ENCODE measurements at places on chromosomes 7 and 10. TPM values are rescaled to one million over a fixed set of nuclear protein-coding genes. Genes with fewer than 3 reads are reported as not detected.

Gene SYT15B
- total RNA-seq = 0.21 TPM

Gene HOXA9
- 4.3 TPM for total RNA-seq

Gene CABCOCO1
- not detected for total RNA-seq

Gene COBL
- 1.1 TPM for total RNA-seq

Gene DENND11
- 21.2 TPM for total RNA-seq

Gene SLC26A5
- not detected for total RNA-seq

Gene CNPY1
- total RNA-seq = not detected

Gene GNB2
- 99.3 TPM for total RNA-seq

Gene PIK3AP1
- 1.1 TPM for total RNA-seq

Gene C7orf57
- 0.21 TPM for total RNA-seq

All from tracheal epithelial cell (primary cell).